Urinary bladder (tissue), 4 donors: ENCODE measurements at places on chromosomes 4 and X. TPM values are rescaled to one million over a fixed set of nuclear protein-coding genes. Genes with fewer than 3 reads are reported as not detected.

- no peak for DNase-seq
Observed at GRCh38 chr4:176833400-176834175, 40.9 kb upstream of the VEGFC start.

DNA sequence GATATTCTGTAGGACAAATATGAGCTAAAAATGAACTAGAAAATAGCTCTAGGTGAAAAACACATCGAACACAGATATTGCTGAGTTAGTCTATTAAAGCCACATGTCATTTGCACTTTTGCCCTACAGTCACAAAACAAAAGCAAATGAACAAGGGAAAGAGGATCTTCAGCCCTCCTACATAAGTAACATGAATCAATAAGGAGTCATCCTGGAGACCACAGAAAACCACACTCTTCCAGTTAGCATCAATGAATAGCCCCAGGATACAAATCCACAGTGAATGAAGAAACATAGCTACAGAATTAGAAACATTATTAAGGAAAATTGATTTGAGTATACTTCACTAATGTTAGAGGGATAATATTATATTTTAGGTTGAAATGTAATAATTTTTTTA lies 311.4 kb downstream of the MAPK10 start:
- DNase-seq = no peak

DNA sequence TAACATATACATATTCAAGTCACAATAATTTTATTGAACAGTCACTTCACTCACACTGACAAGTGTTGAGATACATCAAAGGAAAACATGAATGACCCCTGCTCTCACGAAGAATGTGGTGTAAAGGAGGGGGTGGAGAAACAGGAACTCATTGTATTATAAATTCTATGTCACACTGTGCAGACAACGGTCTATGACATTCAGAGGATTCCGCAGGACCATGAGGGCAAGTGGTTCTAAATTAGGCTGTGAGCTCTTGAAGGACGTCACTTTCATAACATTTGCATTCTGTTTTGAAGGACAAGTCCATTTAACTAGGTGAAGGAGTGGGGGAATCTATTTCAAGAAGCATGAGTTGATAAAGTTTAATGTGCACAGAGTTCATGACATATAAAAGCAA lies 415.2 kb upstream of the HS3ST1 start:
- no peak for DNase-seq

- no peak for DNase-seq
Observed at GRCh38 chr4:57184378-57185029, 74.3 kb upstream of the IGFBP7 start.

- DNase-seq = no peak
Observed at GRCh38 chr4:10175626-10176025, 59.0 kb upstream of the WDR1 start.

DNA sequence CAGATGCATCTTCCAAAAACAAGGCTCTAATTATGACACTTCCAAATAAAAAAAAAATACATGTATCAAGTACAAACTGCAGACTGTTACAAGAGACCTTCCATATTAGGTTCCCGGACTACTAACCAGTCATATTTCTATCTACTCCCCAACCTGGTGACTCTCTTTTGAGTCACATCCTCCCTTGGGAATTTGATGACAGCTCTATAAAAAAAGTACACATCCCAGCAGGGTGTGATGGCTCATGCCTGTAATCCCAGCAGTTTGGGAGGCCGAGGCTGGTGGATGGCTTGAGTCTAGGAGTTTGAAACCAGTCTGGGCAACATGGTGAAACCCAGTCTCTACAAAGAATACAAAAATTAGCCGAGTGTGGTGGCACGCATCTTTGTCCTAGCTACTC lies 14.9 kb downstream of the RPGR start:
- no peak for DNase-seq

DNA sequence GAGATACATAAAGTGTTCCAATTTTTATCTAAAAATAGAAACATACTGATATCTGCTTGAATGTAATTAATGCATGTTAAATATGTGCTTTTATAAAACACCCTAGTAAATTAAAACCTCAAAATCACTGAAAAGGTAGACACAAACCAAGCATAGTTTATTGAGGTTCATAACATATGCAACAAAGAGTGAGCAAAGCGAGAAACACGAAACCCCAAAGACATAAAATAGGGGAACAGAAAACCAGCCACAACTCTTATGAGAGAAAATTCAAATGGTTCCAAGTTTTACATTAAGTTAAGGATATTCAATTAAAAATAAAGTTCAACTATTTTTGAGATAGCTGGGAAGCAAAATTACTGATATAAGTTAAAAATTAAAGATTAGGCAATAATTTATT lies 336.4 kb upstream of the AGA start:
- no peak for DNase-seq

DNA sequence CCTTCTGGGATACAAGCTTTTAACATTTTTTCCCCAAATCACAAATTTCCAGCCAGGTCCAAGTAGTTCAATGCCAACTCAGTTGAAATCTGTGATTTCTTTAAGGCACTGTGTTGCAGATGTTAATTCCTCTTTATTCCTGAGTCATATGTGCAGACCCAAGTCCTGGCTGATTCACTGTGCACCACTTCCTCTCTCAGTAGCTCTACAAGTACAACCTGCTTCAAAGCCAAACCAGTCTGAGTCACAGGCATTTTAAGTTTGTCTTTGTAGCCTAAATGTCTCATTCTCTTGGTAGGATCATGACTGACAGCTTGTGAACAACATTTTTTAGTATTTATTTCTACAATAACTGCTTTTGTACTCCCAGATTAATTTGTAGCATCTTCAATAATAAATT lies 165.6 kb upstream of the S100G start:
- no peak for DNase-seq

GRCh38 chr4:1249731-1250526 lies 999 bp upstream of the CTBP1 start:
- DNase-seq = no peak

DNA sequence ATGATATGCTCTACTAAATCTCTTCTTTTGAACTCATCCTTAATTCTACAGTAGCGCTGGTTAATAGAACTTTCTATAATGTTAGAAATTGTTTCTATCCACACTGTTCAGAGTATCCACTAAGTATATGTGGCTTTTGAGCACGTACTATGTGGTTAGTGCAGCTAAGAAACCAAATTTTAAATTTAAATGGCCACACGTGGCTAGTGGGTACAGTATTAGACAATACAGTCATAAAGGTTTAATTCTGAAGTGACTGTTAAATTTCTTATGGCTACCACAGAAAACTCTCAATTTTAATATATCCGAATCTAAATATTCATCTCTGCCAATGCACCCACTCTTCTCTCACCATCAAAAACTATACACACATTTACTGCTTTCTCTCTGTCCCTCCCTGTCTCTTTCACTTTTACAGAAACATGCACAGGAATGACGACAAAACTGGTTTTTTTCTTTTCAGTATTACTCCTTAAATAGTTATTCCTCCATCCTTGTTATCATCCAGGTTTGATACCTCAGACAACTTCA lies 583.9 kb downstream of the KCTD8 start:
- DNase-seq = no peak

- peak; percentile 67 for DNase-seq
Observed at GRCh38 chrX:107710617-107711391, 64.8 kb downstream of the TSC22D3 start.

- peak; percentile 55 for DNase-seq
Observed at GRCh38 chr4:99324979-99325378, 3.8 kb upstream of the ADH1B start.

DNA sequence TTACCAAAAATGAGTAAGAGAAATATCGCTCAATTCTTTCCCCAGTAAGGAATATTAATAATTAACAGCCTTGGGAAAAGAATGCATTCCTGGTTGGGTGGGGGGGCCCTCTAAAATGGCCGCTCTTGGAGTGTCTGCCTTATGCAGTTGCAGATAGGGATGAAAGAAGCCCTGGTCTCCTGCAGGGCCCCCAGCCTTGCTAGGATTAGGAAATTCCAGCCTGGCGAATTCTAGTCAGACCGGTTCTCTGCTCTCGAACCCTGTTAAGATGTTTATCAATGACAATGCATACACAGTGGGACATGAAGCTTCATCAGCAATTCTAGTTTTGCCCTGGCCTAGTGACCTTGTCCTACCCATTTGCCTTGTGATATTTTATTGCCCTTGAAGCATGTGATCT lies 1047.7 kb upstream of the GRID2 start:
- no peak for DNase-seq

DNA sequence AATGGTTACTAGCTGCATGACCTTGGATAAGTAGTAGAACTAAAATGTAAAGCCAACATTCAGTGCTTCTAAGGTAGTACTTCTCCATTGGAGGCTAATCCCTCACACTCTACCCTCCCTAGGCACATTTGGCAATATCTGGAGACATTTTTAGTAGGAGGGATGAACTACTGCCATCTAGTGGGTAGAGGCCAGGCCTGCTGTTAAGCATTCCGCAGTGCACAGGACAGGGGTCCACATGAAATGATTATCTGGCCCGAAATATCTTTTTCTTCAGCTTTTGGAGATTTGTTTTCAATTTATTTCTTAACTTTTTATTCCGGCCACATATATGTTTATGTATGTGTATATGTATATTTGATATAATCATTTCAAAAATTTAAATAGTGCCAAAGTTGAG lies 36.0 kb upstream of the SPANXC start:
- DNase-seq = no peak

- no peak for DNase-seq
Observed at GRCh38 chrX:13103188-13103913, 58.9 kb upstream of the FAM9C start.

GRCh38 chrX:65463550-65463949 lies 71.0 kb downstream of the LAS1L start:
- no peak for DNase-seq

DNA sequence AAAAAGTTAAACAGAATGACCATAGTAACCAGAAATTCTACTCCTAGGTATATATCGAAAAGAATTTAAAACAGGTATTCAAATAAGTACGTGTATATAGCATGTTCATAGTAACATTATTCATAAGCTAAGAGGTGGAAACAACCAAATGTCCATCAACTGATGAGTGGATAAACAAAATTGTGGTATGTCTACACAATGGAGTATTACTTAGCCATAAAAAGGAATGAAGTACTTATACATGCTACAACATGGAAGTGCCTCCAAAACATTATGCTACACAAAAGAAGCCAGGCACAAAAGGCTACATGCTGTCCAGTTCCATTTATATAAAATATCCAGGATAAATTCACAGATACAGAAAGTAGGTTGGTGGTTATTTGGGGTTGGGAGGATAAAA lies 76.5 kb downstream of the CD99L2 start:
- DNase-seq = no peak

- DNase-seq = no peak
Observed at GRCh38 chr4:152357206-152357605, 178.7 kb downstream of the FBXW7 start.

- no peak for DNase-seq
Observed at GRCh38 chrX:9356846-9357245, 108.0 kb upstream of the TBL1X start.

DNA sequence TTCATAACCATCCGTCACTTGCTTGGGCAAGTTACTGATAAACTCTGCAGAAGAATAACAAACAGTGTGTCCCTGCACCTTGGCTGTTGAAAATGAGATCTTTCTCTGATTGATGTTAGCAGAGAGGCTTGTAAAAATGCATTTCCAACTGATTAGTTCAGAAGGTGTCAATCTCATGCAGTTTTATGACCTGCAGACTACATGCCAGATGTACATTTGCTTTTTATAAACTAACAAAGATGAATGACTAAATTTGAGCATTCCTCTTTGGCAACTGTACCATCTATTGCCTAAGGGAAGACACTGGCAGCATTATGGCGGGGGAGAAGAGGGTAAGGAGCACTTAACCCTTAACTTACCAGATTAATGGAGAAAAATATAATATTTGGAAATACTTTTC lies 192.8 kb downstream of the DCTD start:
- no peak for DNase-seq

GRCh38 chr4:38109370-38109769 lies 149.2 kb downstream of the PTTG2 start:
- no peak for DNase-seq

DNA sequence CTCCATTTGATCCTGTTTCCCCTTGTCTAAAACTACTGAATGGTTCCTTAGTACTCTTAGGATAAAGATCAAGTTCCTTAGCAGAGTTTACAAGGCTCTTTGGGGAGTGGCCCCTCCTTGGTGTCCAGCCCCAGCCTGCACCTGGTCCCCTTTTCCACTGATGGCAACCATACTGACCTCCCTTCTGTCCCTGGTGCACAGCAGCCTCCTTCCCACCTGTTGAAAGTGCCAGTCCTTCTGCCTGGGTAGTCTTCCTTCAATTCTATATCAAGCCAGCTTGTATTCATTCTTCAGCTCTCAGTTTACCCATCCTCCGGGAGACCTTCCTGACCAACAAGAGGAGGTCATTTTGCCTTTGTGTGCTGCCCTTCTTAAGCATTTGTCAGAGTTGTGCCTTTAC lies 30.4 kb upstream of the NMU start:
- no peak for DNase-seq

- no peak for DNase-seq
Observed at GRCh38 chr4:61320631-61321030, 120.5 kb downstream of the ADGRL3 start.

DNA sequence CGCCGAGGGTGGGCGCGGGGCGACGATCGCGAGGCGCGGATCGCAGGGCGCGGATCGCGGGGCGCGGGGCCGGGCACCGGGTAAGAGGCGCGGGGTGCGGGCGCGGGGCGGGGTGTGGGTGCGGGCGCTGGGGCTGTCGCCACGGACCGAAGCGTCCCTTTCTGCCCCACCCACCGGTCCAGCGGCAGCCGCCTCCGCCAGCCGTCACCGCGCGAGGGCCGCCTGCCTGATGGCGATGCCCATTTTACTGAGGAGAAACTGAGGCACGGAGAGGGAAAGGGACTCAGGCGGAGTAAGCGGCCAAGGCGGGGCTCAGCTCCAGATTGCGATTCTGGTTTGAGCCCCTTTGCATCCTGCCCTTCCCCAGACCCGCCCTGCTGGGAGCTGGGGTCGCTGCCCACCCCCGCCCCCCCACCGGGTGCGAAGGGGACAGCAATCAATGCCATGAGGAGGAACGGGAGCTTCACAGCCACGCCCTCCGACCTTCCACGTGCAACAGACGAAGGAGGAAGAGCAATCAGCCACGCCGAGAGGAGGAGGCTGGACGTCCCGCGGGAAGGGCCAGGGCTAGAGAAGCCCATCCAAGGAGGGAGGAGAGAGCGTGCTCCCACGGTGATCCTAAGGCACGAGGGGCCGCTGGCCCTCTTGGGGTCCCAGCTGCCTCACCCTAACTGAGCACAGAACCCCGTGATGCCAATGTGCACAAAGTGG lies 10.9 kb upstream of the MAN2B2 start:
- no peak for DNase-seq

YY2 gene
- polyA plus RNA-seq = 1.1 TPM

BMX gene
- 3.3 TPM for polyA plus RNA-seq

SMIM10 gene
- polyA plus RNA-seq = 26.6 TPM

FAM149A gene
- 16.1 TPM for polyA plus RNA-seq

RBPJ gene
- polyA plus RNA-seq = 39.5 TPM

ZNF141 gene
- polyA plus RNA-seq = 4.6 TPM

PABPC4L gene
- polyA plus RNA-seq = 1.6 TPM

EREG gene
- 0.38 TPM for polyA plus RNA-seq

MGAT4D gene
- polyA plus RNA-seq = not detected

MXRA5 gene
- 9.4 TPM for polyA plus RNA-seq
